ENCODE measurements at places on chromosomes 13 and 19. TPM values are rescaled to one million over a fixed set of nuclear protein-coding genes. Genes with fewer than 3 reads are reported as not detected.

FBXW9 gene
- polyA plus RNA-seq: 16.2 TPM

ZNF415 gene
- polyA plus RNA-seq: 25.9 TPM

FBXO27 gene
- 2.7 TPM for polyA plus RNA-seq

ZNF835 gene
- not detected for polyA plus RNA-seq

LILRB1 gene
- not detected for polyA plus RNA-seq

HNRNPA1L2 gene
- 20.7 TPM for polyA plus RNA-seq

DZIP1 gene
- polyA plus RNA-seq: 35.3 TPM

PTGIR gene
- not detected for polyA plus RNA-seq

ANKRD24 gene
- polyA plus RNA-seq: 2.8 TPM

ZNF540 gene
- polyA plus RNA-seq: 22.5 TPM

ZNF583 gene
- 31.5 TPM for polyA plus RNA-seq

TNNI3 gene
- 22.5 TPM for polyA plus RNA-seq

SELENOV gene
- 1.3 TPM for polyA plus RNA-seq

ZNF135 gene
- 13.7 TPM for polyA plus RNA-seq

ATP4B gene
- not detected for polyA plus RNA-seq

LGALS4 gene
- polyA plus RNA-seq: 1.3 TPM

TMTC4 gene
- 119 TPM for polyA plus RNA-seq

SLC25A41 gene
- polyA plus RNA-seq: 3.8 TPM

ZNF433 gene
- polyA plus RNA-seq: 40.6 TPM

ONECUT3 gene
- 1.6 TPM for polyA plus RNA-seq

MEIOSIN gene
- not detected for polyA plus RNA-seq

DCT gene
- not detected for polyA plus RNA-seq

ADGRE1 gene
- polyA plus RNA-seq: not detected

THSD1 gene
- 2.3 TPM for polyA plus RNA-seq

RAP2A gene
- 55.3 TPM for polyA plus RNA-seq

MYDGF gene
- 92.7 TPM for polyA plus RNA-seq

CLEC17A gene
- polyA plus RNA-seq: not detected

NLRP11 gene
- not detected for polyA plus RNA-seq

HIF3A gene
- 2.0 TPM for polyA plus RNA-seq

PEG3 gene
- polyA plus RNA-seq: not detected

PINLYP gene
- polyA plus RNA-seq: 3.2 TPM

PMIS2 gene
- polyA plus RNA-seq: not detected
